Left renal pelvis (tissue), 4 donors: ENCODE measurements at places on chromosomes 12 and 14. TPM values are rescaled to one million over a fixed set of nuclear protein-coding genes. Genes with fewer than 3 reads are reported as not detected.

DNA sequence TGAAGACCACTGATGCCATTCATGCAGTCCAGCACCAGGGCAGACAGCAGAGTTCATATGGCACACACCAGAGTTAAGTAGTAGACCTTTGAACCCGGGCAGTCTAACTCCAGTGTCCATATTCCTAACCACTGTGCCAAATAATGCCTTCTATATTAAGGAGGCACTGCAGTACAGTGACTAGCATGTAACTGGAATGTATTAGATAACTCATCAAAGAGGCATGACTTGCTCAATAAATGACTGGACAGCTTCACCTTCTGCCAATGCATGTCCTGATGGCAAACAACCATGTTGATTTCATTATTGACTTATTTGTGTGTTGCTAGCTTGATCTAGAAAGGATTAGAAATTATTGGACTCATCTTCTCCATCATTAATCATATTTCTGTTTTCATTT is 40.2 kb downstream of the DACT1 start:
- no peak for DNase-seq

DNA sequence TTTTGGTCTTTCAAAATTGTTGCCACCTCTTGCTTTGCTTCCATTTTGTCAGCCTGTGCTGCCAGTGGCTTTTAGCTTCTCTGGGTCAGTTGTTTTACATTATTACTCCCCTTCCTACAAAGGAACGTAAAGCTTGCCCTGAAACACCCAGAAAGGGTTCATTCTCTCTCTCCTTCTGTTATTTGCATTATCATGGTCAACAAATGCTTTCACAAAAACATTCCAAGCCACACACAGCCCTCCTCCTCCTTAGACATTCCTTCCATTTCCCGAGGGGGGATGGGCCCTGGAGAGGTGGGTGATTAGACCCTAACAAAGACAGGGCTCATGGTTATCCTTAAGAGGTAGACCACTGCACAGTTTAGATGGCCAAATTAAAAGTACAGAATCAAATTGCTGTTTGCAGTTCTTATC is 60.4 kb upstream of the SINHCAF start:
- DNase-seq: no peak

DNA sequence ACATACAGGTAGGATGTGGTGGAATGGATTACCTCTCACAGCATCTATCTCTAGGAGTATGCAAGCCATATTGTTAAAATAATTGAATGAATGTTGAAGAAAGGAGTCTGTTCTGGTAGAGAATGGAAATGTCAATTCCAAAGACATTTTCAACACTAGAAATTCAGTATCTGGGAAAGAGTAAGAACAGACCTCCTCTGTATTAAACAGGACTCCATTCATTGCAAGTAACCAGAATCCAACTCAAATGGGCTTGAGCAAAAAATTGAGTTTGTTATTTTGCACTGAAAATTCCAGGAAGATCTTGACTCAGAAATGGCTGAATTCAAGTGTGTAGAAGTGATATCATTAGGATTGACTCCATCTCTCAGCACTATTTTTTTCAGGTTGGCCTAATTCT is 168.1 kb downstream of the C12orf42 start:
- no peak for DNase-seq

DNA sequence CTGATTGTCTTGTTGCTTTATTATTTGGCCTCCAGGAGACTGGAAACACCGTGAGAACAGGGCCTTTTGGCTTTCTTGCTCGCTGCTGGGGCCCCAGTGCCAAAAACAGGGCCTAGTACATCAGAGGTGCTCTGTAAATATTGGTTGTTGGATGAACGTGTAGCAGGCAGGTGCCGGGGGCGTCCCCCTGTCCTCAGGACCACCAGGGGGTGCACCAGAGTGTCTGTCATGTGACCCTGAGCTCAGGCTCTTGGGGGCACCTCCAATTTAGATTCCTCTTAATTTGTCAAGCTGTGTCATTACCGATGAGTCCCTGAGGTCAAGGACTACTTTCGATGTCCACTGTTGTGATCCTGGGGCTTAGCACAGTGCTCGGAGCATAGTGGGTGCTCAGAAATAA is 87.1 kb downstream of the ACACB start:
- DNase-seq: no peak

GRCh38 chr14:69041783-69042182 is 62.7 kb upstream of the ACTN1 start:
- no peak for DNase-seq

- no peak for DNase-seq
Observed at GRCh38 chr12:132776816-132777568, 15.4 kb upstream of the ANKLE2 start.

GRCh38 chr12:67794161-67794560 is 145.6 kb downstream of the DYRK2 start:
- no peak for DNase-seq

DNA sequence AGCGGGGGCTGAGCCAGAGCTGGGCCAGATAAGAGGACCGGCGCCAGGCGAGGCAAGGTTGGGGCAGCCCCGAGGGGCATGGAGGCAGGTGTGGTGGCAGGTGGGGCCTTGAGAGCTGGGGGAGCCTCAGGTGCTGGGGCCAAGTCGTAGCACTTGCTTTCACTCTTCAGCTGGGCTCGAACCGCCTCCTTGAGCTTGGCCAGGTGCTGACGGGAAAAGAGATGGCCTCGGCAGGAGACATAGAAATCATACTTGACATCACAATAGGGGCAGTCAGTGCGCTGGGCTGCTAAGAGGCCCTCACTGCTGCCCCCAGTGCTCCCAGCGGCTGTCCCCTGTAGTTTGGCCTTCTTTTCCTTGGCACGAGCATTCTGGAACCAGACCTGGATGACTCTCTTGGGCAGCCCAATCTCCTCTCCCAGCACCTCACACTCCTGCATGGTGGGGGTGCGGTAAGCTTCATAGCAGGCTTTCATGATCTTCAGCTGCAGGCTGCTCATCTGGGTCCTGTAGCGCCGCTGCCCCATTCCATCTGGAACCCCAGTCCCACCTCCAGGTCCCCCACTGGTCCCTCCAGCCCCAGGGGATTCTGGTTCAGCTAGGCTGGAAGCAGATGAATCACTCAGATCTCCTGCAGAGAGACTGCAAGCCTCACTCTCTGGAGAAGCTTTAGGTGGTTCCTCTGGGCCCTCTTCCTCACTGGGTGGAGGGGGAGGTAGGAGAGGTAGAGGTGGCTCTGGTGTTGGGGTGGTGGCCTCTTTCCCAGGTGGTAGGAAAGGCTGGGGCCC is 28.1 kb downstream of the ZFHX2 start:
- DNase-seq: no peak

DDIT3 gene
- polyA plus RNA-seq: 31.8 TPM

DHRS2 gene
- 84.3 TPM for polyA plus RNA-seq

ALDH1L2 gene
- polyA plus RNA-seq: 4.1 TPM

GNB3 gene
- polyA plus RNA-seq: 9.0 TPM

YLPM1 gene
- 95.8 TPM for polyA plus RNA-seq

HHIPL1 gene
- polyA plus RNA-seq: 3.0 TPM
